Stimulated activated CD4-positive, alpha-beta T cell treated with anti-CD3 and anti-CD28 coated beads, Interleukin-15, amount 100 ng/mL, for 1 hour (primary cell): ENCODE measurements at places on chromosomes 5 and 9.

- no peak for DNase-seq
Measured at GRCh38 chr5:67543720-67544270, 347.2 kb upstream of the CD180 start.

DNA sequence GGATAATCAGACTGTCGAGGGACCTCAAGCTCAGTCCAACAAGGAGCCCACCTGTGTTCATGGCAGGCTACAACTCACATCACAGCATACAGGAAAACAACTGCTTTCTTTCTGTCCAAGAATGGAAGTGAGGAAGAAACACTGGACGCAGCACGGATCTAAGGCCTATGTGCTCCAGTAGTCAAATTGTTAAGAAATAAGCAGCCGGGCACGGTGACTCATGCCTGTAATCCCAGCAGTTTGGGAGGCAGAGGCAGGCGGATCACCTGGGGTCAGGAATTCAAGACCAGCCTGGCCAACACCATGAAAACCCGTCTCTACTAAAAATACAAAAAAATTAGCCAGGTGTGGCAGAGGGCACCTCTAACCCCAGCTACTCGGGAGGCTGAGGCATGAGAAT lies 427.8 kb downstream of the BNC2 start:
- no peak for DNase-seq

GRCh38 chr9:83423815-83424707 lies 114.1 kb downstream of the FRMD3 start:
- DNase-seq: no peak

GRCh38 chr9:126719618-126720031 lies 85.2 kb upstream of the ZBTB43 start:
- DNase-seq: peak; percentile 75

DNA sequence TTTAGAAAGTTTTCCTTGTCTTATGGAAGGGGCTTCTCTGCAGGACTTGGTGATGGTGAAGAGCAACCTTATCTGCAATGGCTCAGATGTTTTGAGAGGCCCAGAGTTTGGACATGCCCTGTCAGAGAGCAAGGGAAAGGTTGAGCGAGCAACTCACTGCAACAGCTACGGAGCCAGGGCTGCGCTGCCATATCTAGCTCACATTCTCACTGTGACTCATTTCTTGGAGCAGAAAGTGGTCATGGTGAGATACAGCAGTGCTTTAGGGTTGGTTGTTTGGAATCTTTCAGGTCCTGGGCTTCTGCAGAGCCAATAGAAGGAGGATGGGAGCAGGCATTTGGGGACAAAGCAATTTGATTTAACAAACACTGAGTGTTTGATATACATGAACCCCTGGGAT lies 12.3 kb downstream of the GLRA1 start:
- DNase-seq: no peak

DNA sequence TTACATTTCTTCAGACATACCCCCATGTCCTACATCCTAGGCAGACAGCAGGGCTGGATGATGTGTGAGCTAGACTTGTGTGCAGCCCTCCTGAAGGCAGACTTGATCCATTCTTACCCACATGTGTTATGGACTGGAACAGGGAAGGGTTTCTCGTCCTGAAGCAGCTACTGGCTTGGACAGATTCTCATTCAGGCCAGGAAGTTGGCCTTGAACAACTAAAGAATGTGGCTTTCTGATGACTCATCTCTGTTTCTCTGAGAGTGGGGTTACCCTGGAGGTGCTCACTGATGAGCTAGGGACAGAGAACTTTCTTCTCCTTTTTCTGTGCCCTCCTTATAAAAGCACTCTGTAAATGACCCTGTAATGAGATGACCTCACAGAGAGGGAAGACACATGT lies 246.5 kb downstream of the PCSK5 start:
- no peak for DNase-seq

DNA sequence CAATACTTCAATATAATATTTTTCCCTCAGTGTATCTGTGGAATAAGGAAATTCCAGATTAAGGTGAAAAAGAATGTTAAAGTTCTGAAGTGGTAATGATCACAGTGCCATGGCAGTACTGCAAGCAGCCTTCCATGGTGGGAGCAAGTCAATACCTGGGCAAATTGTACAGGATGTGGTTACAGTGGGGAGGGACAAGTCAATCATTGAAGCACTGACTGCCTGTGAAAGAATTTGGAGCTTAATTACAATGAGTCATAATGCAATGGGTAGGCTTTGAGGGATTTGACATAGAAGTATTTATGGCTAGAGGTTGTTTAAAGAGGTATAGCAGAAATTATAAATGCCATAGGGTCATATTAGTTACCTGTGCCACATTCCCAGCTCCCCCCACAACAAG lies 786.5 kb upstream of the ACO1 start:
- DNase-seq: no peak

GRCh38 chr5:113255105-113255504 lies 179.7 kb downstream of the TSSK1B start:
- DNase-seq: no peak

- DNase-seq: no peak
Measured at GRCh38 chr5:18881615-18882014, 1106.4 kb downstream of the CDH18 start.

DNA sequence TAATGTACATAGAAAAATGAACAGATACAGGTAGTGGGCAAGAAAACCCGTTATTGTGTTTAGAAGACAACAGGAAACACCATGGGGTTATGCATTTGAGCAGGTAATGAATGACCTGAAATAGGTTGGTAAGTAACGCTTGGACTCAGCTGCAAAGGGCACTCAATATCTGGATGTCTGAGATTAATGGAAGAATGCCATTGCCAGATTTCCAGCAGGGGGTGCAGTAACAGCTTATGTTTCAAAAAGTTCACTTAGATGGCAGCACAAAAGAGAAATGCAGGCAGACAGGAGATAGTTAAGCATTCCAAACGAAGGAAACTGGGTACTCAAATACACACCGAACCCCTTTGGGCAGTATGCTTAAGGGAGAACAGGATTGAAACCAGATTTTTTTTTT lies 285.5 kb upstream of the VLDLR start:
- no peak for DNase-seq

DNA sequence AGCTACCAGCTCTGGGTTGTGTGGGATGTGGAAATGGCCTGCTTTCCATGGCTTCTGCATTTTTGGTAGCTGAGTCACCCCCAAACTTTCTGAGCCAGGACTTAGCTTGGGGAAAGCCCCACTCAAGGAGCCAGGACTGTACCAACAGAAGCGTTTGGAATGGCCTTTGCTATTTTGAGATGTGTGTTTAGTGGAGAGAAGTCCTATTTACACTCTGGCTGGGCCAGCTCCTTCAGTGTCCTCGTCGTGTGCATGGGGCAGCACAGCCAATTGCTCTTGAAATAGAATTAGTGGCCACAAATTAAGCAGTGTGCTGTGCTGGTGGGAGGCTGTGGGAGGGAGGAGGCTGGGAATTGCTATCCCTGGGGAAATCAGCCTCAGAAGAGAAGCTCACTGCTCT lies 51.6 kb downstream of the ENTREP1 start:
- DNase-seq: no peak

GRCh38 chr9:137221095-137221505 lies 940 bp downstream of the RNF208 start:
- no peak for DNase-seq

DNA sequence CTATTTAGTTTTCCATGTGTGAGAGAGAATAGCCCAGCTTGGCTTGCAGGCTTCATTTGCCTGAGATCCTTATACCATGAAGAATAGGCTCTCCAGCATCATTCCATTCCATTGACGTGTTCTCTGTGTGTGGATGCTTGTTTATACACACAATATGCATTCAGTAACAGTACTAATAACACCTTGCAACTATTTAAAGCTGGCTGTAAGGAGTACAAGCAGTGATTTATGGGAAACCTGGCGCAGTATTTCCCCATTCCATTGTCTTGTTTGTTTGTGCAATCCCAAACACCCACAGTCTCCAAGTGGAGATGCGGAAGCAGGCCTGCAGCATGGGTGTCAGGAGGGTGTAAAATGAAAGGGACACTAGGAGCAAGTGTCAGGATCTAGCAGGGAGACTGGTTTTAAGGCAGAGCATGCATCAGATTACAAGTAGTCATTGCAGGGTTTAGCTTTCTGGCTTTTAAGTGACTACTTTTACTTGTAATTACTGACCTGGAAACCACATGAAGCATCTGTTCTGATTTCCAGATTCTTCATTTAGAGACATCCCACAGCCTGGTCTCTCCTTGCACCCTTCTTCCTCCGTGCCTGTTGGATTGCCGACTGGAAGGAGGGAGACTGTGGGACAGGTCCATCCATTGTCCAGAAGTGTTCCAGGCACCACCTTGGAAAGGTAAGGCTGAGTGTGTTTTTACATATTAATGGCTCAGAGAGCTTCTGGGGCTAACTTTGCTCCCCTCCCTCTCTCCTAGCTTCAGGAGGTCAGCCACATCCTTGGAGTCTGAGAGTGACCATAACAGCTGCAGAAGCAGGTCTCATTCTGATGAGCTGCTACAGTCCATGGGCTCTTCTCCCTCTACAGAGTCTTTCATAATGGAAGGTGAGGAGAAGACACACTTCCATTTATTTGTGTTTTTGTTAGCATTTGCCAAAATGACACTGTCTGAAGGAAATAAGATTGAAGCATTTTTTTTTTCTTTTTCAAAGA lies 241.6 kb downstream of the ARHGEF28 start:
- DNase-seq: no peak

DNA sequence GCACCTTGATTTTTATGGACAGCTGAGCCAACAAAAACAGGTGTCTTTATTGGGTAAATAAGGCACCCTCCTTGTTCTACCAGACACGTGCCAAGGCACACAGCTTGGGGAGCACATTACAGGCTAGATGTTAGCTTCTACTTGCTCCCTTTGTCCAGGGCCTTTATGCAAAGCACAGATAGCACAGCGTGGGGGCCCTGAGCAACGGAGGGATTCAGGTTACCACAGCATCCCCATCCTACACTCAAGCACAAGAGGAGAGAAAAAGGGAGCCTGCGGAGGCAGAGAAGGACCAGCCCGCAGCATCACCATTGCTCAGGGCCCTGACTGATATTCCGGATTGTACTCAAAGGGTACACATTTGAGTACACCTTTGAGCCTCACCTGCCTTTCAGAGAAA lies 181.7 kb upstream of the KIF2A start:
- no peak for DNase-seq

GRCh38 chr9:127570533-127571111 lies 41.5 kb upstream of the STXBP1 start:
- DNase-seq: no peak

- DNase-seq: no peak
Measured at GRCh38 chr9:120030847-120031246, 549.1 kb downstream of the CDK5RAP2 start.

GRCh38 chr5:175082866-175083590 lies 358.6 kb downstream of the MSX2 start:
- no peak for DNase-seq

DNA sequence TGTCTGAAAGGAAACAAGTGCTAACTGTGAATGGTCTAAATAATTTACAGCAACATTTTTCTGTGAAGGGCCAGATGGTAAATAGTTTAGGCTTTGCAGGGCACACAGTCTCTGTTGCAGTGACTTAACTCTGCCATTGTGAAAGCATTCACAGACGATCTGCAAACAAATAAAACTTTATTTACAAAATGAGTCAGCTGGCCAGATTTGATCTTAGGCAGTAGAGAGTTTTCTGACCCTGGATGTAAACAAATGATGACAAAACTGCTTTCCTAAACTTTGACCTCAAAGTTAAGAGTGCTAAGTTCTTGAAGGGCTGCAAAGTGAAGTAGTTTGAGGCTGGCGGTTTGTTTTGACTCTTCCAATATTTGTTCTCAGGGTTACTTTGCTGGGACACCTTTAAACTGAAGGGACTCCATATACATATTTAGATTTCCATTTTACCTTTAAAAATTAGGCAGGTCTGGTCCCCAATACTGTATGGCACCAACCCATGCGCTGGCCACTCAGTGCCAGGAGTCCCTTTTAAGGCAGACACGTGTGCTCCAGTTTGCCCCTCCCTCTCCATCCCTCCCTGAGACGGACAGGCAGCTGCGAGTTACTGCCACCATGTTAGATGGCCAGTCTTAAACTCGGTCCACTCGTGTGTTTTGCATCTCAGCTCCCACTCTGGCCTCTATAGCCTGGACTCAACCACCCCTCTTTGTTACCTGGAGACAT lies 4.0 kb upstream of the ADAMTS16 start:
- DNase-seq: no peak

- no peak for DNase-seq
Measured at GRCh38 chr5:151708126-151708525, 21.4 kb upstream of the SPARC start.

DNA sequence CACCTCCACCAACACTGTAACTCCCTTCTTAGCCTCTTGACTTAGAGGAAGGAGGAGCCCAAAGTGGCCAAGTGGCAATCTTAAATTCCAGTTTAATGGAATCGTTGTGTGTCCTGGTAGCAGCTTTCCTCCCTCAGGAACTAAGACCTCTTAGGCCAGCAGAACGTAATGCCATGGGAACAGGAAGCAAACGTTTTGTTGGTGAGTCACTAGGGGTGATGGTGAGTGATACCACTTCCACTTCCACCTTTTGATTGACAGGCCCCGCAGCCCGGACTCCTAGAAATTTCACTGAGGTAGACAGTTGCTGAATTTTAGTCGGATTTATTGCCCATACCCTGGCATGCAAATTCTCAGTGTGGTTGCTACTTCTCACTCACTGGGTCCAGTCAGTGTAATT lies 94.2 kb upstream of the FBN2 start:
- DNase-seq: no peak

GRCh38 chr5:100760688-100761087 lies 142.4 kb downstream of the ST8SIA4 start:
- no peak for DNase-seq

DNA sequence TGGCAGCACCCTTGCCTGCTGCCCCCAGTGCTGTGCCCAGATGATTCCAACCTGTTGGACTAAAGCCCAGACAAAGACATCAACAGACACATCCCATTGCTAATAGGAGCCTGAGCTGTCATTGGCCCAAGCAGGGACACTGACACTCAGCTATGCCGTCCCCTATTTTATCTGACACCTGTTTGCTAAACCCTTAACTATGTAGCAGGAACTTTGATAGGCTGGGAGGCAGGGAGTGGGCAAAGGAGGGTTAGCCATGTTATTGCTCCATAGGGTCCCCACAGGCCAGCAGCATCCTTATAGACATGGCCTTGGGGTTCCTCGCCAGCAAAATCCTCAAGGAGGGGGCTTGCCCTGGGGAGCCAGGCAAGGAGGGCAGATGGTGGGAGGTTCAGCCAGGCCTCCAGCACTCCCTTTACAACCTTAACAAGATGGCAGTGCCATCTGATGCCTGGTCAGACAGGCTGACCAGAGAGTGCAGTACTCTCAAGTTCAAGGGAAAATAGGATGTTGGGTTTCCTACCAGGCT lies 50.4 kb upstream of the CDKN2AIPNL start:
- DNase-seq: no peak

- no peak for DNase-seq
Measured at GRCh38 chr9:16884952-16885513, 14.6 kb upstream of the BNC2 start.

- DNase-seq: no peak
Measured at GRCh38 chr5:156640691-156641241, 209.3 kb upstream of the PPP1R2B start.

GRCh38 chr5:160545832-160546231 lies 124.2 kb downstream of the PTTG1 start:
- no peak for DNase-seq

DNA sequence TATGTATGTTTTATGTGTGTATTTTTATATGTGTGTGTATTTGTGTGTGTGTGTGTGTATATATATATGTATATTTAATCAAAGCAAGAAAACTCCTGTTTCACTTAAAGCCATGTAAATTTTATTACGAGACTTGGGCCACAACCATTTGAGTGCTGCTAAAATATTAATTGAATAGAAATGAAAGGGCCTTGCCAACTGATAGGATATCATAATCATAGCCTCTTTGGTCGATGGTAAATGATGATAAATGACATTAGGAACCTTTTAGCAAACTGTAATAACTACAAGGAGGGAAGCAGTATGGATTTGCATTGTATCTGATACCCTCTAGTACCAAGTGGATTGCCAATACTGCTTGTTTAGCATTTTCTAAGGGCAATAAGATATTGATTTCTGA lies 7.9 kb downstream of the TLE4 start:
- no peak for DNase-seq
